ENCODE measurements at places on chromosomes 6 and 20.

- DNase-seq, result no peak
Measured at GRCh38 chr20:3134151-3134550, 25.5 kb downstream of the FASTKD5 start.

DNA sequence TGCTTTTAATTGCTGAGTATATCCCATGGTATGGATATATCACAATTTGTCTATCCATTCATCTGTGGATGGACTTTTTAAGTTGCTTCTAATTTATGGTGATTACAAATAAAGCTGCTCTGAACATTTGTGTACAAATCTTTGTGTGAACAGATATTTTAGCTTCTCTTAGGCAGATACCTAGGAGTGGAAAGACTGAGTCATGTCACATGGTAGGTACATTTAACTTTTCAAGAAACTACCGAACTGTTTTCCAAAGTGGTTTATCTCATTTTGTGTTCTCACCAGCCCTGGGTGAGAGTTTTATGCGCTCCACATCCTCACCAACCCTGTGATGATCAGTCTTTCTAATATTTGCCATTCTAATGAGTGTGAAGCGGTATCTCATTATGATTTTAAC is 31.0 kb upstream of the ZNFX1 start:
- DNase-seq, result no peak

- no peak for DNase-seq
Measured at GRCh38 chr6:135642912-135643311, 145.4 kb upstream of the AHI1 start.

- no peak for DNase-seq
Measured at GRCh38 chr6:113289166-113289565, 568.0 kb upstream of the MARCKS start.

DNA sequence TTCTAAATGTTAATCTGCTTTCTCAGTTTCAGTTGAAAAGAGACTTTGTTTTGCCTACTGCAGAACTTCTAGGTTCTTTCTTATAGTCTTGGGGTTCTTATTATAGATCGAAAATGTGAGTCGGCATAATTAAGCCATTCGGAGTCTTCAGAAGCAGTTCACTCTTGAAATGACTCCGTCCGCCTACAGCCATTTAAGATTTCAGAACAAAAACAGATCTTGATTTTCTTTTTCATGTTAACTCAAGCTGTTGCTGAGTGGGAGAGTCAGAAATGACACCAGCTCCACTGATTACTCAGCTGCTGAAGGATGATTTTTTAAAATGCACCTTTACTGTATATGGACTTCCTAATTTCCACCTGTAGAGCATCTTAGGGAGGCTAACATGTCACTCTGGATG is 15.9 kb downstream of the PRDM1 start:
- DNase-seq, result no peak

- no peak for DNase-seq
Measured at GRCh38 chr20:42530191-42530590, 659.5 kb downstream of the PTPRT start.

- no peak for DNase-seq
Measured at GRCh38 chr6:28207510-28208110, 17.5 kb upstream of the ZSCAN9 start.

DNA sequence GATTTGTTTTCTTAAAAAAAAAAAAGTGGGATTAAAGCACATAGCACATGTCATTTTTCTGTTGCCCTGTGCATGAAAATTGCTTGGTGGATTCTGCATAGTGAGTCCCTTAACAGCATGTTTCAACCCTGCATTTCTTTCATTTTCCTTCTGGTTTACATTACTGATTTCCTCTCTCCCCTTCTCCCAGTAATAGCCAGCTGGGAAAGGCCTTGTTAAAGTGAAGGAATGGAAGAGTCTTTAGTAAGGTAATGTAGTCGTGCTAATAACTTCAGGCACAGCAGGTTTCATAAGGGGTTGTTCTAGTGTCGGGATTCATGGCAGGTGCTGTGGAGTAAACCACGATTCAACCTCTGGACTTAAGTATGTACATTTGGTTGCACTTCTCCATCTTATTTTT is 202.4 kb downstream of the FARS2 start:
- no peak for DNase-seq

DNA sequence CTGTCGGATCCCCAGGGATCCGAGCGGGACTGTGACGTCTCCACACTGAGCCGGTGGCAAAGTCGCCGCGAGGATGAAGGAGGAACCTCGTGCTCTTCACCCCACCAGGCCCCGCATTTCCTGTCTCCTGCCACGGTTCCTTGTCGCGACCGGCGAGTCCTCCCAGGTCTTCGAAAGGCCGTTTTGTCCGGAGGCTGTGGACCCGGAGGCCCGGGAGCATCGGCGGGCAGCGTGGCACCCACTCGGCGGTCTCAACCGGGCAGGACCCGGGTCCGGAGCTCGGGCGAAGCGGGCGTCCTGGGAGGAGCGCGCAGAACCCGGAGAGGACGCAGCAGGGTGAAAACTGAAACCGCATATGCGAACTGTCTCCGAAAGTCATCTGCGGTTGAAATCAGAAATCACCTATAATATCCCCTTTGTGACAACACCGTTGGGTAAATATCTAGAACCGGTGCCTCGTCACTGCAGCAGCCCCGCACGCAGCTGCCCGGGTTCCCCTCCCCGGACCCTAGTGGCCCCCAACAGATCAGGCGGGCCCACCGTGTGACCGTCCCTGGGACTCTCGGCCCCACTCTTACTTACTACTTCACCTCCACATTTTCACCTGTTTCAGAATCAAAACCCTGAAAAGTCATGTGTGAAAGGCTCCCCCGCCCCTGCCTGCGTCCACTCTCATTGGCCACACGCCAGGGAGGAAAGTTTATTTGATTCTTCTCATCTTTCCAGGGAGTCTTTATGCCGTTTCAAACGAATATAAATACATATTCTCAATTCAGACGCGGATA is 3.1 kb upstream of the ULBP2 start:
- DNase-seq, result peak; percentile 63

DNA sequence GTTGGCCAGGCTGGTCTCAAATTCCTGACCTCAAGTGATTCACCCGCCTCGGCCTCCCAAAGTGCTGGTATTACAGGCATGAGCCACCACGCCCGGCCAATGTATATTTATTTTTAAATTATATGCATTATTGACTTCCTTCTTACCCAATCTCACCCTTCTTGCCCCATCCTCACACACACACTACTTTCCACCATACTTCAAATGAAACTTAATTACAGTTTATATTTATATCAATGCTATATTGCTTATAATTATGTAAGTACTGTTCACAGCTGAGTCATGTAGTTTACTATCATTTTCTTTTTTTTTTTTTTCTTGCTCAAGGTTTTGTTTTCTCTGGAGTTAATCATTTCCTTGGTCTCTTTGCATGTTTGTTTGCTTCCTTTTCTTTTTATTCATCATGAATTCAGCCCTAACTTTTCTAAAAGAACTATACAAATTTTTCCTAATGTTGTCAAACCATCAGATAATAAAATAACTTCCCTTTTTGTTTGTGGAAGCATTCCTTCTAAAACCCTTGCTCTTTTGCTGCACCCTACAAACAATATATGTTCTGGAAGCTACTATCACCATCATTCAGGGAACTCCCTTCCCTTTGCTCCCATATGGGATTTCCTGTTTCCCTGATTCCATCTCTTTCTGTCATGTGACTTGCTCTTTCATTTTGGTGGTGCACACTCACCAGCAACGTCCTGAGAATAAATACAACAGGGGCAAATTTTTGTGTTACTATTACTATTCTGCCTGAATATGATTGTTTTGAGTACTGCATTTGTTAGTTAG is 201.7 kb upstream of the SASH1 start:
- no peak for DNase-seq

GRCh38 chr6:35363293-35363750 is 21.0 kb downstream of the PPARD start:
- DNase-seq, result no peak

DNA sequence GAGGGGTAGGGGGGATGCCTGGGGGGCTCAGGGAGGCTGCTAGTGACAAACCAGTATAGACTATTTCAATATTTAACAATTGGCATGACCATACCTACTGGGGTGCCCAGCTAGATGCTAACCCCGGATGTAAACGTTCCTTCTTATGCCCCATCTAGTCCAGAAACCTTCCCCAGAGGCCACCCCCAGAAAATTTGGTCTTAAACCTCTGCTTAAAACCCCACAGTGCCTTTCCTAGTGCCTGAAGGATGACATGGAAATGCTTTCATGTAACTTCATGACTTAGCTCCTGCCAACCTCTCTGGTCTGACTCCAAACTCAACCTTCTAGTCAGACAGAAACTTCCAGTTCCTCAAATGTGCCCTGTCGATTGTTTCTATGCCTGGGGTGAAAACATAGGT is 52.0 kb downstream of the JPH2 start:
- peak; percentile 62 for DNase-seq

DNA sequence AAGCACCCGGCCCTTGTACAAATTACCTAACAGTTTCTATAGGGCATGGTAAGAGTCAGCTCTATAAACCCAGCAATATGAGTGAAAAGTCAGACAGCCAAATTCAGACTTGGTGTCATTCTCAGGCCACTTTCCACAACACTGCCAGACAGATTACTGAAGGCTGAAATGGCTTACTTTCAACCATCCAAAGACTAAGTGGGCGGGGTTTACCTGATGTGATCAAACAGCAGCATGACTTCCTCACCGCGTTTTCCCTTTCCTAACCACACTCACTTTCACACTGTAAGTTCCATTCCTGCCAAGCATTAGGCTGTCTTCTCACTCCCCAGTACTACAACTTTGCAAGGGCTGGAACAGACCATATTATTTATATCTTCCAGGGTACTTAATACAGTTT is 85.9 kb downstream of the SMLR1 start:
- no peak for DNase-seq

- DNase-seq, result no peak
Measured at GRCh38 chr6:152765331-152765730, 14.7 kb downstream of the VIP start.
